ENCODE measurements at places on chromosomes 1 and 21.

DNA sequence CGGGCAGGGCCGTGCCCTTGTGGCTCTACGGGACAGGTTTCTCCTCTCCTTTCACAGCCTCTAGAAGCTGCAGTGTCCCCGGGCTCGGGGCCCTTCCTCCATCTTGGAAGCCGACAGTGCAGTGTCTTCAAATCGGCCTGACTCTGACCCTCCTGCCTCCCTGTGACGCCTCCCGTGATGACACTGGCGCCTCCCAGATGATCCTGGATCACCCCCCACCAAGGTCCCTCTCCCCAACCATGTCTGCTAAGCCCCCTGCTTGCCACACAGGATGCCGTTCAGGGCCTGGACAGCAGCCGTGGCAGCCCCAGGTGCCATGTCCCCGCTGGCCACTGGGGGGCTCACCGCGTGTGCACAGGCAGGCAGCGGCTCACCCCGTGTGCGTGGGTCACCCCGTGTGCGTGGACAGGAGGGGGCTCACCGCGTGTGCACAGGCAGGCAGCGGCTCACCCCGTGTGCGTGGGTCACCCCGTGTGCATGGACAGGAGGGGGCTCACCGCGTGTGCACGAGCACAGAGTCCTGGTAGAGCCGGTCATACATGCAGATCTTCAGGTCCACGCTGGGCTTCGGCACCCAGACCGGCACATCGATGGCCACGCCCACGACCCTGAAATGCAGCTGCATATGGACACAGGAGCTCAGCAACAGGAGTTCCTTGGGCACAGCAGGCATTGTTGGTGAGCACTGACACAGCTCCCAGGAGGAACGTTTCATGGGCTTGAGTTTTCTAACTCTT is 24.9 kb upstream of the TMEM52 start:
- peak; percentile 23 for DNase-seq

DNA sequence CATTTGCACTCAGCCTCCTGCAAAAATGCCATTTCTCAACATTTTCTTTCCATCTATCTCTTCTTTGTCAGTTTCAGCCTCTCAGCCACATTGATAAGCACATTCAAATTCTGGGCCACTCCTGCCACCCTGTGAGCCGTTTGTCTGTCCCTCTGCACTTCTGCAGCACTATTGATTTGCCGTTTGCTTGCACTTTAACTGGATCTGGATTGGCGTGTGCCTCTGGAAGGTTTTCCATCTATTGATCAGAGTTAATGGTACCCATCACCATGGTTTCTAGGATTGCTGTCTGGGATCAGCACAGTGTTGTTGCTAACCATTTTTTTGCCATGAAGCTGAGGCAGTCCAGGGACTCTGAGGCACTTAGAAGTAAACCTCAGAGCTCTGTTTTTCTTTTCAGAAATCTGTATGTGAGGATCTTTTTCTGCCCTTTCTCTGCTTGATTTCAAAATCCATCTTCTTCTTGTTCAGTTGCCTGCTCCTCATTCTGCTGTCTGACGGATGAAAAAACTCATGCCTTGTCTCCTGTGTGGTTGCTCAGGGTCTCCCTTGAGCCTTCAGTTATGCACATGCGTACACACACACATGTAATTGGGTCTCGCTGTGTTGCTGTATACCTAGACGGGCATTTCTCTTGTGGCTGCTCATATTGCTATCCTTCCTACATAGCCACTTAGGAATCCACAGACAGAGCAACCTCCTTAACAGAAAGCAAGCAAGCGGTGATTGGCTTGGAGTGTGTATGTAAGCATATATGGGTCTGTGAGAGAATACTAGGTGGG is 67.9 kb downstream of the NOS1AP start:
- DNase-seq: no peak

- DNase-seq: no peak
Measured at GRCh38 chr1:98078596-98078995, 157.8 kb upstream of the DPYD start.

- no peak for DNase-seq
Measured at GRCh38 chr1:9280015-9280860, 12.5 kb upstream of the SPSB1 start.

GRCh38 chr1:244897476-244898254 is 33.3 kb upstream of the HNRNPU start:
- DNase-seq: no peak

DNA sequence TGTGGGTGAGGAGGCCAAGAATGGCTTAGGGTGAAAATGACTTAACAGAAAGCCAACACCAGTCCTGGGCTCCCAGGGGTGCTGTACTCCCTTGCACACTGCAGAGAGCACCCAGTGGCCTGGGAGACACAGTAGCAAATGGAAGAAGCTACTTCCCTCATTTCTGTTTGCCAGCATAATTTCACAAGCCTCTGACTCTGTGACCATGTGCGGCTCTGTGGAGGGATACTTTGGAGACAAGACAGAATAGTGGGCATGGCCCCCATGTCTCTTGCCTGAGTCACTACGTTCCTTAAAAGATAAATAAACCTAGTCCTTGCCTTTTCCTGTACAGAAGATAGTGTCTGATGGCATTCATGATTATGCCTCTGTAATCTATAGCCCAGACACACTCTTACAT is 38.1 kb downstream of the TRIM62 start:
- no peak for DNase-seq

GRCh38 chr1:6034750-6035096 is 11.0 kb upstream of the KCNAB2 start:
- DNase-seq: no peak

GRCh38 chr1:22341791-22342605 is 109.7 kb upstream of the ZBTB40 start:
- no peak for DNase-seq

DNA sequence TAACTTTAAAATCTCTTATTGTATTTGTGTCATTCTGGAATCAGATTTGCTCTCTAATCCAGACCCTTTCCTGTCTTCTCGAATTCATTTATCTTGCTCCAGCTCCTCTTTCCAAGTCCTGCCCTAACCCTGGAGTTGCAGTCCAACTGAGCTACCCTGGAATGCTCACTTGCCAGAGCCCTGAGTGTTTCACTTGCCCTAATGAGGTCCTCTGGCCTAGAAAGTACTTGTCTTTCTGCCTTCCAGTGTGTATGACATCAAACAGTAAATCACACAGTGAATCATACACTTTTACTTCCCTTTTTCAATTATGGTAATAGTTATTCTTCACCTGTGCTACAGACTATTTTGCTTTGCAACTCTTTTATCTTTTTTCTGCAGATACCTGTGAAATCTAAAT is 96.9 kb downstream of the NEK7 start:
- peak; percentile 9 for DNase-seq

GRCh38 chr1:64960731-64961130 is 5.6 kb downstream of the JAK1 start:
- DNase-seq: peak; percentile 26

GRCh38 chr1:15902882-15903281 is 55.4 kb downstream of the SPEN start:
- no peak for DNase-seq

DNA sequence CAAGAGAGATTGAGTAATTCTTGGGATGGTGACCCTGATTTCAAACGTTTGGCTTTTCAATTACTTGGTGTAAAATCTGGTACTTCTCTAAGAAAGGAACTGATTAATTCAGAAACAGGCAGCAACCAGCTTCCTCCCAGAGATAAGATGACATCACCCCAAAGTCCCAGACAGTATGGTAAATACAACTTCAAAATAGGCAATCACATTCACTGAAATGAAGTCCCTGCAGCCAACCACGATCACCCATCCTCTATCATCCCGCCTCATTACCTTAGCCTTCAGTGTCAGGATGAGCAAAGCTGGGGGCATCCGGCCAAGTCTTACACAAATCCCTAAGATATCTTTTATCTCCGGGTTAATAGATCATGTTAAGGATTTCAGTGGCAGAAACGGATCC is 26.4 kb upstream of the RUNX1 start:
- DNase-seq: no peak

GRCh38 chr1:9020305-9020704 is 5.9 kb downstream of the SLC2A7 start:
- DNase-seq: no peak

DNA sequence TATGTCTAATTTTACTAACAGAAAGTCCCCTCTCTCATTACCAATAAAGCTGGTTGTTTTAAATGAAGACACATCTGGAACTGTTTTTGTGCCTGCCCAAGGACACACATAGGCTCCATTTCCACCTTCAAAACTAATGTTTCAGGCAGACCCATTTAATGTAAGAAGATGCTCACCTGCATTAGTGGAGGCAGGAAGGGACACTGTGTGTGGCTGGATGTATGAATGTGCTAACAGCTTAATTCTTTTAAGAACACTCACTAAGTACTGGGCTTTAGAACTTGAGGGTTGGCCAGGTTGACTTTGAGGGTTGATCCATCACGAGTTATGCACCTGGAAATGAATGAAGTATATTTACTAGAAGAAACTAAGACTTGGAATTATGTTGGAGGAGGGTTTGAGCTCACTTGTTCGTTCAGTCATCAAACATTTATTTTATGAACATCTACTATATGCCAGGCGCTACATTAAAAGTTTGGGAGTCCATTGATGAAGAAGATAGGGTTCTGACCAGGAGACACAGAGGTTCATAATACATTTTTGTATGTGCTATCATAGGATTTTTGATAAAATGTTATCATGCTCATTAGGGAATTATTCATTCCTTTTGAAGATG is 5.4 kb downstream of the JUN start:
- DNase-seq: no peak

GRCh38 chr1:33332881-33333280 is 12.0 kb upstream of the A3GALT2 start:
- no peak for DNase-seq

DNA sequence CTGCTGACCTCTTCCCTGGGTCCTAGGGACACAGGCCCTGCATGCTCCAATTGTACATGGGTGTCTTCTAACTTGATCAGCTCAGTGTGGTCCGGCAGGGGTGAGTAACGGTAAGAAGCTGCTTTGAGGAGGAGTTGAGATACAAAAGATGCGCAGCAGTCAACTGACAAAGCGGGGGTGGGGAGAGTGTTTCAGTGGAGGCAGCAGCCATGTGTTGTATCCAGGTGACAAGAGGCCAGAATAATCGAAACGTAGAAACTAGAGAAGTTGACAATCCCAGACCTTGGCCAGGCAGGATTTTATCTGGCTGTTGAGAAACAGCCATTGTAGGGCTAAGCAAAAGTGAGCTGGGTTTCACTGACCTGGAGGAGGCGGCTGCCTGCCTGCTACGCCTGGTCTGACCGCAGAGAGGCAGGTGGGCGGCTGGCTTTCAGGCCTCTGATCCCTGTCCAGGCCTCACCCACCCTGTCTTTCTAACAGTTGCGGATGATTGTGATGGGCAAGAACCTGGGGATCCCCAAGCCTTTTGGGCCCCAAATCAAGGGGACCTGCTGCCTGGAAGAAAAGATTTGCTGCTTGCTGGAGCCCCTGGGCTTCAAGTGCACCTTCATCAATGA is 28.8 kb downstream of the PADI6 start:
- no peak for DNase-seq

- no peak for DNase-seq
Measured at GRCh38 chr1:177591155-177591554, 378.7 kb downstream of the SEC16B start.

DNA sequence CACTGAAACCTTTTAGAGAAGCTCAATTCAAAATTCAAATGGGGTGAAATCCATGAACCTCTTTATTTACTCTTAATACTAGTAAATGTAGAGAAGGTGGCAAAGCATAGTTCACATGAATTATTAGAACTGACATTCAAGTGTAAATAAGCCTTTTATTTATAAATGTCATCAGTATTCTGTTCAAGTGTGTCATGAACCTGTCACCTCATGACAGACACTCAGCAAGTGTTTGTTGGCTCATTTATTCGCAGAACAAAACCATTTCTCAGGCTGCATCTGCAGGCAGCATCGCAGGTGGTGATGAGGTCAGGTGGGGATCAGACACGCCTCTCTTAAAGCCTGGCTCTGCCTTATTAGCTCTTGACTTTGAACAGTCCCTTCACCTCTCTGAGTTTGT is 116.6 kb downstream of the SETD4 start:
- DNase-seq: no peak

GRCh38 chr1:153623101-153623500 is 4.2 kb downstream of the S100A13 start:
- no peak for DNase-seq

- peak; percentile 72 for DNase-seq
Measured at GRCh38 chr1:212477014-212477679, 44.4 kb downstream of the NENF start.

DNA sequence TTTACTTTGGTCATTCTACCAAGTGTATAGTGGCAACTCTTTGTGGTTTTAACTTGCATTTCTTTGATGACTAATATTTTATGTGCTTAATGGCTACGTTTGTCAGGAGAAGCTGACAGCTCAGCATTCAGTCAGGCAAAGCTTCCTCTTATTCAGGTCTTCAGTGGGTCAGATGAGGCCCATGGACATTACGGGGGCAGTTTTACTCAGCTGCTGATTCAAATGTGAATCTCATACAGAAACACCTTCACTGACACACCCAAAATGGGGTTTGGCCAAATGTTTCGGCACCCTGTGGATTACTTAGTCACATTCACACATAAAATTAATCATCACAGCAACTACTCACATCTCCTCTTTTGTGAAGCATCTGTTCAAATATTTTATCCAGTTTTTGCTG is 104.9 kb upstream of the PLD5 start:
- no peak for DNase-seq

DNA sequence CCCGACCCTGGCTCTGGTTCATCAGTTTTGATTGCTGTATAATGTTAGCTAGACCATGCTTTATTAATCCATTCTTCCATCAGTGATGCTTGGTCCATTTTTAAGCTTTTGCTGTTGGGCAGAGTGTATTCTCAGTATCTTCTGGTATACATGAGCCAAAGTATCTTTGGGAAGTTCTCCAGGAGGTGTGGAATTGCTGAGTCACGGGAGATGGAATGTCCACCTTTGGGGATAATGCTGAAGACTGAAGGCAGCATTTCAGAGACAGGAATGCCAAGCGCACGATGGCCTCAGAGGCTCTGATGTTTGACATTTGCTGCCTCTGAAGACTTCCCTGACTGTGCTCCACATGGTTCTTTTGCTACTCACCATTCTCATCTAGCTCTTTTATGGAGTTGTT is 266.3 kb upstream of the KAZN start:
- no peak for DNase-seq
